ENCODE measurements at places on chromosomes 4 and X. TPM values are rescaled to one million over a fixed set of nuclear protein-coding genes. Genes with fewer than 3 reads are reported as not detected.
A peak's percentile ranks its signal among the peaks of the same experiment; 100 is the strongest.

DNA sequence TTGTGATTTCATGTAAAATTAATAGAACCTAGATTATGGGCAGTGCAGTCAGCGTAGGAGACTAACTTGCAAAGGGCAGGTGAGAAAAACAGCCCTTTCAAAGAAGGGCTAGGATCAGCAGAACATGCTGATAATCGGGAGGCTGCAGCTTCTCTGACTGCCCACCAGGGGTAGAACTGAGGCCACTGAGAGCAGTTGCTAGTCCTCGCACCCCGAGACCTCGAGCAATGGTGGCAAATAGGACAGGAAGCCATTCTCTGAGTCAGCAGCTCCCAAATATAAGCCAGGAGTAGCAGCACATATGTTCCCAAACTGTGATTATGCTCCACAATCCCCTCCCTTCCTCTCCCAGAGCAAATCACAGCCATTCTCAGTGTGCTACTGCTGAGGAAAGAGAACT is 186.5 kb downstream of the MSL3 start:
- DNase-seq, result no peak

GRCh38 chr4:152500800-152501434 is 35.0 kb downstream of the FBXW7 start:
- DNase-seq, result peak; percentile 82

- DNase-seq, result no peak
Observed at GRCh38 chr4:71095545-71095944, 102.1 kb downstream of the DCK start.

Gene FAM149A
- 11.9 TPM for total RNA-seq

GRCh38 chr4:2154215-2154740 is 87.6 kb downstream of the HAUS3 start:
- DNase-seq, result no peak

Gene SPATA18
- total RNA-seq, result 1.6 TPM

DNA sequence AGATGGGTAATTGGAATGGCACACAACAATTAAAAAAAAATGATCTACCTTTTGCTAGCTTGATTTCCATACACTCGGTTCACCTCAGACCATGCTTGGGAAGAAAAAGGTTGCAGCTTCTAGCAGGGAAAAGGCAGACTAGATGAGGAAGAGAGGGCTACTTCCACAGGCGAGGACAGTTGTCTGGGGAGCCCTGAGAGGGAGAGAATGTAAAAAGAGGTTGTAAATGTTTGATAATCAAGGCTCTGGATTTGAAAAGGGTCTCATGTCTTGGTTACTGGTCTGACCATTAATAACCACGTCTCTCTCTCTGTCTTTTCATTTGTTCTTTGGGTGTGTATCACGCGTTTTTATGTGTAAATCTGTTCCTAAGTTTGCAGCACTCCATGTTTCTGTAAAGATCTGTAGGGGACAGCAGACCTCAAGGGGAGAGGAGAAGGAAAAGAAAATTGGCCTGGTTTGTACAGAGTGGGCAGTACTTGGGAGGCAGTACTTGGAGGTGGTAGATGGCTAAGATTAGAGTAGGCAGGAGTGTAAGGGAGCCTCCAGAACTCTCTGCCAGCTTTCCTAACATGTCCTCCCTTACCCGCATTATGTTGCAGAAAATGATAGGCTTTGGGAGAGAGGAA is 750 bp downstream of the ARMCX5 start:
- no peak for DNase-seq

DNA sequence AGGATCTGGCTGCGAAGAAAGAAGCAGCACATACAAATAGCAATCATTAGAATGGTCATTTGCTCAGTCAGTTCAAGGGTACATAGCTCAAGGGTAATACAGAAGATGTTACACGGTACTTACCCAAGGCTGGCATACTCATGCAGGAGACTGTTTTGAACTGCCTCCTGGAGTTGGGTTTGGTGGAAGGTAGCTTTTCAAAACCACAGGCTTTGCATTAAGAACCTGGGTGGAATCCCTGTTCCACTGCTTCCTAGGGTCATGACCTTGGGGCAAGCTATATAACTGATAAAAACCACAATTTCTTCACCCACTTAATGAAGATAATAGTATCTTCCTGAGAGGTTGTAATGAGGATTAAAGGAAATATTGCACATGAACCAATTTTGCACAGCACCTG is 36.5 kb downstream of the TBC1D9 start:
- DNase-seq, result no peak

GRCh38 chrX:113743069-113743468 is 840.8 kb upstream of the HTR2C start:
- no peak for DNase-seq

- DNase-seq, result no peak
Observed at GRCh38 chr4:93835929-93836328, 7.4 kb downstream of the ATOH1 start.

Gene CENPVL3
- not detected for total RNA-seq

Gene FMR1NB
- not detected for total RNA-seq

DNA sequence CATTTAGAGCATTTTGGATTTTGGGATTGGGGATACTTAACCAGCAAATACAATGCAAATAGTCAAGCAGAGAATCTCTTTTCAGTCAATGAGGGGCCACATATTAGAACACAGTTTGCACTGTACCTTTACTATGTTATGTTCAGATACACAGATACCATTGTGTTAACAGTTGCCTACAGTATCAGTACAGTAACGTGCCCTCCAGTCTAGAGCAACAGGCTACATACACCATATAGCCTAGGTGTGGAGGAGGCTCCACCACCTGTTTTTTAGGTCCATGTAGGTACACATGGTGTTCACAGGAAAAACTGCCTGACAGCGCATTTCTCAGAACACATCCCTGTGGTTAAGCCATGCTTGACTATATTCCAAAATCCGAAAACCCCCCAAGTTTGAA is 9.1 kb downstream of the GRPEL1 start:
- no peak for DNase-seq

GRCh38 chr4:173782660-173783059 is 252.6 kb upstream of the HAND2 start:
- DNase-seq, result no peak
